Stomach (tissue), 19 donors: ENCODE measurements at places on chromosomes 4 and X. TPM values are rescaled to one million over a fixed set of nuclear protein-coding genes. Genes with fewer than 3 reads are reported as not detected.
A peak's percentile ranks its signal among the peaks of the same experiment; 100 is the strongest.

DNA sequence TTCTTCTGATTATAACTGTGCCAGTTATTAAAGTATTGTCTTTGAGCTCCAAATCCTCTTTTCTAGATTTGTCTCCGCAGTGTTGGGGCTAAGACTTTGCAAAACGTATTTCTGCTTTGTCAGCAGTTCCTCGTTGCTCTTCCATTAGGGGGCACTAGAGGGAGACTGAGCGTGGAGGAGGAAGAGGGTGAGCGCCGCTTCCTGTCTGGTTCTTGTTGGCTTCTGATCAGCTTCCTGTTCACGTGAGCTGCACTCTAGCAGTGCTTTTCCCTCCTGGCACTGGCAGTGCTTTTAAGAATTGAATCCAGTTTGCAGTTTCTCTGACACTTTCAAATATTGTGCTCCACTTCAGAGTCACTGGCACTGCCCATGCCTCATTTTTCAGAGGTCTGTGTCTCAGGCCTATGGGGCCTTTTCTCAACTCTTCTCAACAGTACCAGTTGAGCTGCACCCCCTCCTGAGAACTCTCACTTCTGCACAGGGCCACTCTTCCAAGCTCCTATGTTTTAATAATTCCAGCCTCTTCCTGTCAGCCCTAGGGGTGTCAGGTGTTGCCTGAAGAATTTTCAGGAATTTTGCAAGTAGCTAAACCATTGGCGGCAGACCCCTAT, 54.4 kb upstream of the LCORL start:
- no peaks in the 10 kb centered on the region for H3K36me3 ChIP-seq
- H3K27me3 ChIP-seq = no peaks in the 10 kb centered on the region
- H3K4me3 ChIP-seq = no peak overlapping the region
- H3K4me1 ChIP-seq = no peaks in the 10 kb centered on the region
- peak; percentile 33 for DNase-seq
- H3K27ac ChIP-seq = no peak overlapping the region

GRCh38 chr4:139054791-139055505, 39.4 kb downstream of the NOCT start:
- DNase-seq = no peak
- H3K27me3 ChIP-seq = no peaks in the 10 kb centered on the region
- no peaks in the 10 kb centered on the region for H3K4me1 ChIP-seq
- no peak overlapping the region for H3K4me3 ChIP-seq
- peaks cover 93% of the 10 kb centered on the region for H3K36me3 ChIP-seq

- H3K36me3 ChIP-seq = no peaks in the 10 kb centered on the region
- no peak overlapping the region for H3K4me3 ChIP-seq
- no peaks in the 10 kb centered on the region for H3K27me3 ChIP-seq
- H3K27ac ChIP-seq = no peak overlapping the region
- no peak for DNase-seq
Observed at GRCh38 chrX:150229481-150229880, 133.6 kb upstream of the MAMLD1 start.

DNA sequence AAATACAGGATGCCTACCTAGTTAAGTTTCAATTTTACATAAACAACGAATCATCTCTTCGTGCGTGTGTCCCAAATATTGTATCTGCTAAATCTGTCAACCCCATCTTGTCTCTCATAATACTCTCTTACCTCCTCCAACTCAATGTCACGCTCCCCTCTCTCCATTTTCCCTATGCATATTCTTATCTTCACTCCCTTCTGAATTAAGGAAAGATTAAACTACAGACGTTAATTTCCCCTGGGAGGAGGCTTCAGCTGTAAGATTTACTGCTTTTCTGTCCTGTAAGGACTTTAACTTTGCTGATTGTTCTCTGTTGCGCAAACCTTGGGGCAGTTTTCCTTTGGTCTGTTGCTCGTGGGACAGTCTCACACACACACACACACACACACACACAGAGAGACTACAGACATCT, 455 bp upstream of the ABCB7 start:
- DNase-seq = no peak
- peak overlapping the region; percentile 74 for H3K27ac ChIP-seq
- no peaks in the 10 kb centered on the region for H3K36me3 ChIP-seq
- H3K27me3 ChIP-seq = no peaks in the 10 kb centered on the region
- H3K4me1 ChIP-seq = no peaks in the 10 kb centered on the region
- peak overlapping the region; percentile 66 for H3K4me3 ChIP-seq

DNA sequence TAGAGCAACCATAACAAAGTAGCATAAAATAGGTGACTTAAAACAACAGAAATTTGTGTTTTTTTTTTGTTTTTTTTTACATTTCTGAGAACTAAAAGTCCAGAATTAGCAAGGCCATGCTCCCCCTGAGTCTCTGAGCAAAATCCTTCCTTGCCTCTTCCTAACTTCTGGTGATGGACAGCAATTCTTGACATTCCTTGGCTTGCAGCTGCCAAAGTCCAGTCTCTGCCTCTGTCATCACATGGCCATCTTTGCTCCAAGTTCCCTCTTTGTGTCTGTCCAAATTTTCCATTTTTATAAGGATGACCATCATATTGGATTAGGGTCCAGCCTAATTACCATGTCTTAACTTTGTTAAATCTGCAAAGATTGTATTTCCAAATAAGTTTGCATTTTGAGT, 407.2 kb downstream of the PDHA2 start:
- H3K27ac ChIP-seq = no peak overlapping the region
- H3K27me3 ChIP-seq = no peaks in the 10 kb centered on the region
- no peaks in the 10 kb centered on the region for H3K4me1 ChIP-seq
- no peak overlapping the region for H3K4me3 ChIP-seq

DNA sequence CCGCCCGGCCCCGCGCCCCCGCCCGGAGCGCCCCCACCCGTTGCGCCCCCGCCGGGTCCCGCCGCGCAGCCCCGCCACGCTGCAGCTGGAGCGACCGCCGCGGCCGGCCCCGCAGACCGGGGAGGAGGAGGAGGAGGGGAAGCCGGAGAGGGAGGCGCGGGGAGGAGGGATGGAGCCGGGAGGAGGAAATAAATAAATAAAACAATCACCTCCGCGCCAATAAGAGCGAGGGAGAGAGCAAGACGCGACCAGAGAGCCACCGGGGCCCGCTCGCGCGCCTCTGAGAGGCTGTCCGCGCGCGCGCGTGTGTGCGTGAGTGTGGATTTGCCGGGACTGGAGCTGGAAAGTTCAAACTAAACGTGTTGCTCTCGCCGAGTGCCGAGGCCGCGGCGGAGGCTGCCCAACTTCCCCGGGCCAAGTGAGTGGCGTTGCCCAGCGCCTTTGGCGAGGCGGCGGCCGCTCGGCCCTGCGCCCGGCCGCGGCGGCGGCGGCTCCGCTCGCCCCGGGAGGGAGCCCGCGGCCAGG, 2184.4 kb upstream of the TENM3 start:
- H3K27ac ChIP-seq = no peak overlapping the region
- no peaks in the 10 kb centered on the region for H3K36me3 ChIP-seq
- H3K4me1 ChIP-seq = peaks cover 26% of the 10 kb centered on the region
- DNase-seq = no peak
- H3K27me3 ChIP-seq = peaks cover 30% of the 10 kb centered on the region

- peaks cover 3% of the 10 kb centered on the region for H3K27me3 ChIP-seq
- H3K4me1 ChIP-seq = peaks cover 5% of the 10 kb centered on the region
- DNase-seq = no peak
- H3K4me3 ChIP-seq = no peak overlapping the region
- H3K27ac ChIP-seq = no peak overlapping the region
- no peaks in the 10 kb centered on the region for H3K36me3 ChIP-seq
Observed at GRCh38 chrX:41716767-41717473, 7.1 kb upstream of the GPR82 start.

DNA sequence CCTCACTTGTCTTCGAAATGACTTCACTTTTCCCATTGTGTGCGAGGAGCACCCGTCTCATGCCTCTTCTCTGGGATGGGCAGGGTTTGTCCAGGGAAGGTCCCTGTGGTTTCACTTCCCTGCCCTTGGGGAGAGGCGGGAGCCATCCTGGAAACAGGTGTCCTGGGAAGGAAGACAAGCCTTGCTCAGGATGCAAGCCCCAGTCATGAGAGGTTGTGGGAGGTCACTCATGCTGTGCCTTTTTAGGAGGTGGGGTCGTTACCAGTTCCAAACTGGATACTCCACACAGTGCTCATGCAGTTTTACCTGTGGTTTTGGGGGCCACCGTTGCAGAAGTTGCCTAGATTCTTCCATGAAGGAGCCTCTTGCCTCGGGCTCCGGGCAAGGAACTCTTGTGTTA, 3.8 kb downstream of the RGS12 start:
- no peak overlapping the region for H3K4me3 ChIP-seq
- H3K36me3 ChIP-seq = no peaks in the 10 kb centered on the region
- no peak overlapping the region for H3K27ac ChIP-seq

- no peaks in the 10 kb centered on the region for H3K36me3 ChIP-seq
- peak; percentile 49 for DNase-seq
- H3K27me3 ChIP-seq = peaks cover 40% of the 10 kb centered on the region
- peak overlapping the region; percentile 47 for H3K27ac ChIP-seq
Observed at GRCh38 chr4:2042204-2042946, 16.8 kb upstream of the NAT8L start.

- H3K27ac ChIP-seq = no peak overlapping the region
- DNase-seq = no peak
- no peaks in the 10 kb centered on the region for H3K27me3 ChIP-seq
- no peaks in the 10 kb centered on the region for H3K4me1 ChIP-seq
- no peak overlapping the region for H3K4me3 ChIP-seq
Observed at GRCh38 chr4:109041463-109042360, 260.7 kb downstream of the COL25A1 start.

DNA sequence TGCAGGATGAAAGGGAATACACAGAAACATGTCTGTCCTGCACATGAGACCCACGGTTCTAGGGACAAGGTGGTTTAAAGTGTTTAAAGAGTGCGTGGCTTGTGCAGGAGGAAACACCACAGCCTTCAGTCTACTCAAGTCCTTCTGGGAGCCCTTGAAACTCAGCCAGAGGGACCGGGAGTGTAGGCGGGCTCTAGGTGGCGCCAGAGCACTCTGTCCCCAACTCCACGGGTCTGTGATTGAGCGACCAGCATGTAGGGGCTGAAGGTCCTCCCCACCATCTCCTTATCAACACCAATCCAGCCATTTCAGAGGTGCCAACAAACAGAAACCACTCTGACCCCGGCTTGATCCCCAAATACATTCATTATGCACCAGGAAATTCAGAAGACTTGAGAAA, 82.0 kb upstream of the CLDN34 start:
- no peaks in the 10 kb centered on the region for H3K36me3 ChIP-seq
- DNase-seq = peak; percentile 78
- H3K27me3 ChIP-seq = no peaks in the 10 kb centered on the region
- peaks cover 13% of the 10 kb centered on the region for H3K4me1 ChIP-seq

DNA sequence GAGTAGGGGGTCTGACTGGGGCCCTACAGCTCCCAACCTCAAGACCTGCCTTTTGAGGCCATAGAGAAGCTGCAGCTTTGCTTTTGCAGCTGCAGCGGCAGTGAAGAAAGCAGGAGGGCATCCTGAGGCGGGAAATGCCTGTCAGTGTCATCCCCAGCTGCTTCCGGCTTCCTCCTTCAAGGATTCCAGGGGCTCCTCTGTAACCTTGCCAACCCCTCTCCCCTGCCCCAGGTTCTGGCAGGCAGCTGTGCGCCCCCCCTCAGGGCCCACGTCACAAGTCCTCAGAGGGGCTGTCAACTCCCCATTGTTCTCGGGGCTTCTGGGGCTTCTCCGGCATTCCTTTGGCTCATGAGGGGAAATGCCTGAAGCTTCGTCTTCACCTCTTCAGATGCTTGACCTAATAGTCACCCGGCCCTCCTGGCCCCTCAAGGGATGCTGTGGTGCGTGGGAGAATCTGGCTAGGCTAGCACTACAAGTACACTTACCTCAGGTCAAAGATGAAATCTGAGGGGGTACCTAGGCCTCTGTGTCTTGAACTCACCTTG, 31.9 kb downstream of the APLN start:
- no peak for DNase-seq
- H3K4me1 ChIP-seq = no peaks in the 10 kb centered on the region
- no peaks in the 10 kb centered on the region for H3K36me3 ChIP-seq
- H3K27me3 ChIP-seq = no peaks in the 10 kb centered on the region

DNA sequence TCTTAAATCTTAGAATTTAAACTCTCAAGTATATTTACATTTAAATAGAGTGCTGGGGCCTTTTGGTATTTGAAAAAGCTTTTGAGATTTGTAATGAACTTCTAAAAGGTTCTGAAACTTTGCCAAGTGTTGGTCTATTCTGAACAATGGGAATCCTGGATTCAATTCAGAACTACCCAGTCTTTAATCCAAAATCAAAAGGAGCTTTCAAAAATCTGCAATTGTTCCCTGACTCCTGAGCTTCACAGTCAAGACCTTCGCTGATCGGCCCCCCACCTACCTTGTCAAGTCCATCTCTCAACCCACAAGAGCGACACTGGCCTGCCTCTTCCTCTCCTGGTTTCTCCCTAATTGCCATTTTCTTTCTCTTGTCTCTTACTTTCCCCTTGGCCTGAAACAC, 666.1 kb upstream of the BOD1L1 start:
- no peak overlapping the region for H3K4me3 ChIP-seq
- H3K4me1 ChIP-seq = no peaks in the 10 kb centered on the region
- H3K27ac ChIP-seq = no peak overlapping the region

DNA sequence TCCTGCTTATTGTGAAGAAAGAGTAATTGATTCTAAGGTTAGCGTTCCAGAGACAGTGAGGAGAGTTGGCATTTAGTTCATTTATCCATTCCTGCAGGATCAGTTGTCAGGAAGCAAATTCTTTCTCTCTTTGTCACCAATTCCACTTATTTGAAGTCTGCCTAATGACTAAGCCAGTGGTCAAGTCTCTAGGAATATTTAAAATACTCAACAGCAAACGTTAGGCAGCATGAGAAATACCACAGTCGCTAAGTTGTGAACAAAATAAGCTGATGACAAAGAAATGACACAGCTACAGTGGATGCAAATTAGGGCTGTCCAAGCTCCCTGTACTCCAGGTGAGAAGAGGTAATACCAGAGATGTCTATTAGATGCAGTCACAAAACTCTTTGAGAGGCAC, 6.6 kb upstream of the MAGEB17 start:
- no peaks in the 10 kb centered on the region for H3K4me1 ChIP-seq
- DNase-seq = no peak
- H3K4me3 ChIP-seq = no peak overlapping the region
- no peak overlapping the region for H3K27ac ChIP-seq
- H3K27me3 ChIP-seq = no peaks in the 10 kb centered on the region
- H3K36me3 ChIP-seq = no peaks in the 10 kb centered on the region

Gene TRAM1L1
- polyA plus RNA-seq = 0.92 TPM

Gene SLC25A5
- 549 TPM for polyA plus RNA-seq

Gene VEGFC
- polyA plus RNA-seq = 1.4 TPM

Gene TCEAL7
- 9.8 TPM for polyA plus RNA-seq

Gene SLC7A11
- 0.88 TPM for polyA plus RNA-seq

Gene MAGEA8
- not detected for polyA plus RNA-seq

Gene PAGE2
- not detected for polyA plus RNA-seq

Gene CPLX1
- 1.9 TPM for polyA plus RNA-seq

Gene ARMCX4
- 8.7 TPM for polyA plus RNA-seq
